CD8-positive, alpha-beta T cell (primary cell): ENCODE measurements at places on chromosomes 1 and 21.

GRCh38 chr1:192993426-192994085, 65.6 kb downstream of the UCHL5 start:
- no peak for DNase-seq

DNA sequence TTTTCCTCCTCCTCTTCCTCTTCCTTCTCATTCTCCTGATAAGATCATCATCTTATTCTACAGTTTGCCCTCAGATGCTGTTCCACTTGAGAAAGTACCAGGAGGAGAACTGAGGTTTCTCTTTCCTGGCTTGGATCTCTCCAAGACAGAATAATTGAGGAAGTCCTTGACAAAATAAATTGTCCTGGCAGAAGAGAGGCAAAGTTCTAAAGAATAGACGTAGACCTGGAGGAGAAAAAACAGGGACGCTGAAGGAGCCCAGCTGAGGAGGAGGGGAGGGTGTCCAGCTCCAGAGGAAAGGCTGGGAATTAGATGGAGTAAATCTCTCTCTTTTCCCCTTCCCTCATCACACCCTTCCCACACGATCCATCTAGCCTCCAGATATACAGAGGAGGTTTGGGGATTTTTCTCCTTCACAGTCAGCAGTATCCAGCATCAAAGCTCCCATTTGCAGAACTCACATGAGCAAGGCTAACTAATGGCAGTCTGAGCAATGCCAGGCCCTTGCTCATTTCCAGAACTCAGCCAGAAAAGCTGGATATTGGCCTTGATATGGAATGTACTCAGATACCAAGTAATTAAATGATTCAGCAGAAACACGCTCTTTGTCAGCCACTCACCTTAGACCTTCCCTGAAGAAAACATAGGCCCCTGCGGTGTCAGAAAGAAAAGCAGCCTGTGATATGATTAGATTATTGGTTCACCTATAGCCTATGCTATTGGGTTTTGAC, 5.1 kb upstream of the GNG12 start:
- no peak for DNase-seq

GRCh38 chr1:161185282-161185682, 8.0 kb upstream of the B4GALT3 start:
- peak; percentile 70 for DNase-seq

- no peak for DNase-seq
Measured at GRCh38 chr1:1262071-1262470, 11.6 kb downstream of the UBE2J2 start.

- no peak for DNase-seq
Measured at GRCh38 chr1:212247179-212247721, 38.0 kb upstream of the PPP2R5A start.
